ENCODE measurements at places on chromosomes 11 and 22.
A peak's percentile ranks its signal among the peaks of the same experiment; 100 is the strongest.

DNA sequence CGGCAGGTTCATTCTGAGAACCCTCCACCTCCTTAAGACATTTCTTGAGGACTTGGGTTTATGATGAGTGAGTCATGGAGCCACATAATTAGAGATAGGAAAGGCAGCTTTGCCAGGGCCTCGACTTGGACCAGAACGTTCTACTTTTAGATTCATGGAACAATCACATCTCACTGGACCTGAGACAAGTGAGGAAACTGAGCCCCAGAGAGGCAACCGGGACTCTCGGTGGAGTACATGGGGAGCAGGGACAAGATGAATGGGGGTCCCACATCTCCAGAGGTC, 59.5 kb downstream of the LINC01488 start:
- DNase-seq = no peak

- DNase-seq = no peak
These were observed 12.5 kb downstream of the OTUB1 start for GRCh38 chr11:63998558-63999348.

DNA sequence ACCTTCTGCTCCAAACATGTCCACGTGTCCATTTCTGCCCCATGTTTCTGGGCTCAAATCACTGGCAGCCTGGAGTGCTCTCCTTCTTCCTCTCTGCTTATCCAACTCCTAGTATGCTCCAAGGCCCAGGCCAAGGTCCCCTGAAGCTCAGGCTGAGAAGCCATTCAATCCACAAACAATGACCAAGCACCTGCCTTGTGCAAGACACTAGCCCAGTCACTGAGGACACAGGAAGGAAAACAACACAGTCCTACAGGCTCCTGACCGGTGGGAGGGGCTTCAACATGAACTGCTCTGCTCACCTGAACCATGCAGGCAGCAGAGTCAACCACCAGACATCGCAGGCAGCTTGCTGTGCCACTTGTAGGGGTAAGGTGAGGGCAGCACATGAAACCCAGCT, 93.6 kb downstream of the RPL27A start:
- no peak for DNase-seq

DNA sequence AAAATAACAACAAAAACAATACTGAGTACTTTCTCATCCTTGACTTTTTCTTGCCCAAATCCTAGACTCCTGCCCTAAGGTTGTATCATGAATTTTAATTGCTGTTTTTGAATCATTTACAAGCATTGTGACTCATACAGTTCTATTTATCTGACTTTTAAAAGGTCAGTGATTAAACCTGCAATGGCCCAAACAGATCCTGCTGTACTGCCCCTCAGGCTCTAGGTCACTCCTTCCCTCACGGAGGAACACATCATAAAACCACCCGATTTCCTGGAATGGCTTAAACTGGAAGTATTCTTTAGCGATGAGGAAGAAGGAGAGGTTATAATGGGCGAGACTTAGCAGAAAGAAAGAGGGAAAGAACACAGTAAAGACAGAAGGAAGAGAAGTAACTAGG, 12.3 kb downstream of the ARFGAP3 start:
- no peak for DNase-seq

DNA sequence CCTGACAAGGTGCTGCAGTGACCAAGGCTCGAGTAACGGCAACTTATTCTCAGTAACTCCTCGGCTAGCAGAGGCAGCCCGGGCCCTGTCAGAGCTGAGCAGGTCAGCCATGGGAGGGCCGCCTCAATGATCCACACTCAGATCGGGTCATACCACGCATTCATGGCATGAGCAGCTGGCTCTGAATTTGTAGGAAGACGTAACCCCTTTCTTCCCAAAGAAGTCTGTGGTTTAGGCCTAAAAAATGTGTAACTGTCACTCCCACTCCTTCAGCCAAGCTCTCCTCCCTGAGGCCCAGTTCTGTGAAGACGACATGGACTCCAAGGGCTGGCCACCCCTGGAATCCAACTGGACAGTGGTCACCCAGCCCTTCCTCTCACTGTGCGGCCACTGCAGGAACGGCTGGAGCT, 30.0 kb downstream of the PPP2R1B start:
- DNase-seq = no peak

DNA sequence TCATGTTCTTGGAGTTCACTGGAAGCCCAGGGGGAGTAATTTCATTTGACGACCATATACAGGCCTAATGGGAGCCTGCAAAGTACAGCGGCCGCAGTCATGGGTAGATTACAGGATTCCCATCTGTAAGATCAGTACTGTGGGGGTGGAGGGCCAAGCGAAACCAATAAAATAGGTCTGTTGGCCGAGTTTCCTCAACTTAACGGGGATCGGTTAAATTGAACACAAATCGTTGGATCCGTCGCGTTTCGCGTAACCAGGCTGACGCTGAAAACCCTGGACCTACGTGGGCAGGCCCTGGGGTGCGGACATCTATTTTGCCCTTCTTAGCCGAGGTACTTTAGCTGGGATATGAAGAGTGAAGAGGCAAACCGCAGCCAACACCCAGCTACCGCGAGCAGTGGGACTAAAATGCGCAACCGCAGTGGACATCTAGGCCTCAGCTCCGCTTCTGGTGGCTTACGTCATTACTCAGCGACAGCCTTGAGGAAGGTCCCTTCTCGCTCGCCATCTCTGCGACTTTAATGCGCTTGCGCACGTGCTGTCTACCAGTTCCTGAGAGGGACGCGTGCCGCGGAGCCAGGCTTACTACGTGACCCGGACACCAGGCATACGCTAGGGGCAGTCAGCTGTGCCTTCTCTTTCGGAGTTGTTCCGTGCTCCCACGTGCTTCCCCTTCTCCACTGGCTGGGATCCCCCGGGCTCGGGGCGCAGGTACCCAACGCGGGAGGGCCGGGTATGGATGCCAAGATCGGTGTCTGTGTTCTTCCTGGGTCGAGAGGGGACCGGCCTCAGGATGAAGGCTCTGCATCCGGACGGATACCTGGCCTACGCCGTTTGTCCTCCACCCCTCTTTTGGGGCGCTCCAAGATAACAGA, at the start of gene NAT10:
Gene NAT10, plus strand, starts transcription at position 551 of the 878 bp plus-strand sequence. CDS start 2,597 bp downstream, outside the sequence.
- DNase-seq = peak; percentile 97

GRCh38 chr22:38554281-38554680, 15.7 kb downstream of the DMC1 start:
- no peak for DNase-seq

DNA sequence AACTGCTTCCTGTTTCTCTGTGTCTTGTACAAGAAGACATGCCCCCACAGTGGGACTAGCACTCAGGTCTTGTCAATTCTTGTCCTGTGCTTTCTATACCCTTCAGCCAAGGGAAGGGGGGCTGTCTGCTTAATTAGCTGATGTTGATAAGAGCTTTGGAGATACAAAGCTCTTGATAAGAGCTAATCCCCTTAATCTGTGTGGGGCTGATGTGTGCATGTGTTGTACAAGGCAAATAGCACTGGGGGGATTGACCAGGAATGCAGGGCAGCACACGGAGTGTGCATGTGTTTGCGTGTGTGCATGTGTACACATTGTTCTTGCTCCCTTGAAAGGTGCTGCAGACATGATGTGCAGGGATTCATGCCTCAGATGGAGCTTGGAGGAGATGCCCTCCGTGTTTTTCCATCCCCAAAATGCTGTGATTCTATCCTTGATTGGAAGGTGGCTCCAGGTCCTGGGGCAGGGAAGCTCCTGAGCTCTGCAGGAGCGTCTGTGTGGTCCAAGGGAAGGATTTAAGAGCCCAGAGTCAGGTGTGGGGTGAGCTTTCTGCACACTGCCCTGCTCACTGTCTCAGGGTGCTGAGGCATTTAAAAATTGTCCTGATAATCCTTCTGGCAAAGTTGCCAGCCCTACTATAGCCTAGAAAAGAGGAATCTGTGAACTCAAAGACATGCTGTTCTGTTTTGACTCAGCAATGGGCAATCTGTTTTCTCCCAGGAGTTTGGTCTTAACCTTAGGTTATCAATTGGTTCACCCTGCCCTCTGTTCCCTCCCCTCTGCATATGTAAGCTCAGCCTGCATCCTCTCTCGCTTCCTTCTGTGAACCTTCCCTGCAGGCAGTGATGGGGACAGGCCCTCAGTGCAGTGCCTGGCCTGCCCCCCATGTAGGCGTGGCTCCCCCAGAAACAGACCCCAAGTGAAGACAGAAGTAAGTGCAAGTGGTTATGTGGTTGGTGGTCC, 102.0 kb downstream of the GRIK4 start:
- no peak for DNase-seq

DNA sequence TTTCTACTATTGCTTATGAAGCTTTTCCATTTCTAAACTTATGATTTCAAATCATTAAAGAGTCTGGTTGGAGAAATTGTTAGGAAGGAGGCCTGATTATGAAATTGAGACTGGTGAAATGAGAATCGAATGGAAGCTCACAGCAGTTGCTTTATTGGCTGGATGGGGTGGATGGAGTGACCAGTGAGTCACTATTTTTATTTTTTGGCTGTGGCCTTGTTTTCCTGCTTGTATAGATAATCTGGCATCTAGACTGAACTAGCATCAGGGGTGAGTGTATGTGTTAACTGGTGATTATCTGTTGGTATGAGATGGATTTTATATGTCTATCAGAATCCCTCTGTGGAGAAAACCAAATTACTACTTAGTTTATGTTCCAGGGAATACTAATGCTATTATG, 36.2 kb downstream of the UVRAG start:
- no peak for DNase-seq

DNA sequence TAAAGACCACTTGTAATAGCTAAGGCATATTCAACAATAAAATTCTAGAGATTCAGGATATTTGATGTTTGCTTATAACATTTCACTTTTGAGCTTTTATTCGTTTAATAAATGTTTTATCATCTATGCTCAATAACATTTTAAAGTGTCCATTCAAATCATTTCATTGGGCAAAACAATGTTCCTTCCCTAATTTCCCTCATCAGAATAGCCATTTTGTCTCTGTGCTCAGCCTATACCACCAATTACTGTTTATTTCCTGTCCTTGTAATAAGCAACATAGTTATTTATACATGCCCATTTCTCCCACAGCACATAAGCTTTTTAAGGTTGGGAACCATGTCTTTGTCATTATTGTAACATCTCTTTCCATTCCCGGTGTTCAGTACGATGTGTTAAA, 1.3 kb upstream of the SC5D start:
- DNase-seq = no peak

- DNase-seq = no peak
These were observed 86.4 kb upstream of the THY1 start for GRCh38 chr11:119509282-119509841.

DNA sequence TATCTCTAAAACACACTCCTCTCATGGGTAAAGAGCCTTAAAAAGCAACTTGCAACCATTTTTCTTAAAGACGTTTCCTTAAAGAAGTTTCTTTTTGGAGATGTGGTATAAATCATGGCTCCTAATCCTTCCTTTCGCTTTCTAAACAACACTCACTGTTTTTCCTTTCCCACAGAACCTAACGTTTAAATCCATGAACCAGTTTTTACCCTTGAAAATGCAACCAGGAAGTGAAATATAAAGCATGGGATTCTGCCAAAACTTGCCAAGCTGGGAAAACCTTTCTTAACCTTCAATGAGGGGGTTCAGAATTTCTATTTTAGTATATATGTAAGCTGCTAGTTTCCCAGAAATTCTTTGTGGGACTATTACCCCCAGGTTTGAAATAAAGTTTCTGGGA, 8.6 kb downstream of the PLEKHA7 start:
- DNase-seq = no peak

DNA sequence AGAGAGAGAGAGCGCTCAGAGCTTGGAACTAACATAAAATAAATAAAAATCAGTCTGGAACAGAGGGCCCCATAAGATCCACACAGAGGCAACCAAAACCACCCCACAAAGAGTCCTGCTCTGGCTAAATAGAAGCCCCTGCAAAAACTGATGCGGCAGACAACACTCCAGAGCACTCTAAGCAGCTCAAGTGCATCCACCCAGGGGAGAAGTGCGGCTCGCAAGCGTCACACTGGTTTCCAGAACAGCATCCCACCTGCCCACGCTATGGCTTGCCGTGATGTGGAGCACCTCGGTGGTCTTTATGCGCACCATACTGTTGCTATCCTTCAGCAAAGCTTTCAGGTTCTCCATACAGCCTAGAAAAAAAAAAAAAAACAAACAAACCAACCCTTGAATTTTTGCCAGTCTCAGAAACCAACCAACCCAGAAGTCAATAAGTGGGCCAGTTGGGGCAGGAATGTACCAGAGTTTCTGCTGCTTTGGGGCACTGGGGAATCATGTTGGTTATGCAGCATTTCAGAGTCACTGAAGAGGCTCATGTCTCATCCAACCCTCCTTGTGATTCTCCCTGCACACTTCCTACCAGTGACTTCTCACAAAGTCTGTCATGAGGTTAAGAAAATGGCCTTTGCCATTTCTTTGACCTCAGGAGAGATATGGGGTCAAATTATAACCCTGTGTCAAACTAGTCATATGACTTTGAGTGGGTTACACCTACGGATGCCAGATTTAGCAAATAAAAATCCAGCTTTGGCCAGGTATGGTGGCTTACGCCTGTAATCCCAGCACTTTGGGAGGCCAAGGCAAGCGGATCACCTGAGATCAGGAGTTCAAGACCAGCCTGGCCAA, 3.0 kb downstream of the RSPH14 start:
- no peak for DNase-seq

- DNase-seq = no peak
These were observed 91.4 kb downstream of the NELL1 start for GRCh38 chr11:20760811-20761210.

- DNase-seq = no peak
These were observed 89.9 kb upstream of the PRDM11 start for GRCh38 chr11:45056529-45056928.

DNA sequence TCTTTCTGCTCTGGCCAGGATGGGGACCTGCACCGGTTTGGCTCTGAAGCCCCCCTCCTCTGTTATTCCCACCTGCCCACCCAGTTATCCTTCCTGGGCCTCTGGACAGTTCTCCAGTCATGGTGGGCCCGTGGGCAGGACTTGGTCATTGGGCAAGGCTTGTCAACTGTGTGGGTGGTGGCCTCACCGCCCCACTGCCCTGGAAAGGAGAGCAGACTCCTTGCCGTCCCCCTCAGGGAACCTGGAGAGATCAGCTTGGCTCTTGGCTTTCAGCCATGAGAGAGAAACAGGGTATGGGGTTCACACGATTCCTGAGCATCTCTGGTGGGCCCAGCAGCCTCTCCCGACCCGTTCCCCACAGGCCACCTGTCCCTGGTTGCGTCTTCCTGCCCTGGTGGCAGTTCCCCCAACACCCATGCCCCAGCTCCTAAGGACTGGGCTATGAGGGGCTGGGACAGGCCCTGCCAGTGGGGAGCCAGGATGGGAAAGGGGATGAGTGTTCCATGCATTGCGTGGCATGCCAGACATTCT, 92.3 kb downstream of the MORC2 start:
- DNase-seq = no peak

DNA sequence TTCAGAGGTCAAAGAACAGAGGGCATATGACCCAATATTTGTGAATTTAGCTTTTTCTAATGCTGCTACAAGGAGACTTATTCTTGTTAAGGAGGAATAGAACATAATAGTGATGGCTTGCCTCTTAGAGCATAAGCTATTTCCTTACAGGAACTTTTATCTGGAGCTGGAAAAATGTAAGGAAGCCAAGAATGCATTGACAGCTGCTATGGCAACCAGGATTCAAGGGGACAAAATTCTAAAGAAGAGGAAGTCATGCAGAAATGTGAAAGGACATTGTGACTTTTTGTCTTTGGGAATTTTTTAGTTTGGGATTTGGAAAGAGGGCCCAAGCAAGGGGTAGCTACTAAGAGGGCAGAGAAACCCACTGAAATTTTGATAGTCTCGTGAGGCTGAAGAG, 51.1 kb downstream of the EHF start:
- no peak for DNase-seq

- no peak for DNase-seq
These were observed 81.0 kb upstream of the RAB1B start for GRCh38 chr11:66187453-66187852.

All from DND-41 (cell line).